ENCODE measurements at places on chromosomes 11 and 22.

GRCh38 chr22:44623771-44624510 is 78.1 kb upstream of the PRR5 start:
- no peaks in the 10 kb centered on the region for H3K36me3 ChIP-seq
- DNase-seq = peak; percentile 55
- peak overlapping the region; percentile 11 for H3K27ac ChIP-seq
- H3K4me3 ChIP-seq = no peak overlapping the region
- peaks cover 47% of the 10 kb centered on the region for H3K27me3 ChIP-seq
- peaks cover 34% of the 10 kb centered on the region for H3K4me1 ChIP-seq

- H3K4me3 ChIP-seq = no peak overlapping the region
- peak; percentile 1 for DNase-seq
- peaks cover 7% of the 10 kb centered on the region for H3K4me1 ChIP-seq
- H3K27ac ChIP-seq = no peak overlapping the region
Measured at GRCh38 chr11:73252577-73253191, 19.5 kb upstream of the P2RY6 start.

DNA sequence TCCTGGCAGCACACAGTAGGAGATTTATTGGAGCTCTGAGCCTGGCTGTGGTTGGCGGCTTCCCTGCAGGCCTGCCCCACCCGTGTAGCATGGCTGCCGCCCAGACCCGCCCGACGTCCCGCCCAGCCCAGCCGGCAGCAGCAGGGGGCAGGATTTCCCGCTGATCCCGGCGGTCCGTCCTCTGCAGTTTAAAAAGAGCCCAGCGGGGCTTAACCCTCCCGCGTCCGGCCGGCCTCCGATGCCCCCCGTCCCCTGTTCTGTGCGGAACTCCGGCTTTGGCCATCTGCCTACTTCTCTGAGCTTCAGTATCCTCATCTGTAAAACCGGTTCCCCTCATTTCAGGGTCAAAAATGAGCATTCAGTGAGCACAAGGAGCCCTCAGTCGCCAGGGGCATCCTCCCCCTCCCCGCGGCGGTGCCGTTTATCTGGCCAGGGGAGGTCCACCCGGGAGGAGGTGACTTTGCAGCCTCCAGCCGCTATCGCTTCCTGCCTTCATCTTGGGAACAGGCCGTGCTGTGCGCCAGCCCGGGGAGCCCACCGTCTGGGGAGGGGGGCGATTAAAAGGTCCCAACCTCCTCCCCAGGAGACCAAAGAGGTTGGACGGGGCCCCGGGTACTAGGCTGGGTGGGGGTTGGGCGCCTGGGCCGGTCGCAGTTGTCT is at the start of gene GAS2L1:
Gene GAS2L1, plus strand, starts transcription at position 476 of the 660 bp plus-strand sequence. CDS start 1,456 bp downstream, outside the sequence.
- no peak within 1 kb of the TSS for H3K27ac ChIP-seq
- H3K36me3 ChIP-seq = no peaks in the 10 kb centered on the region
- DNase-seq = peak; percentile 84
- peaks cover 16% of the 10 kb centered on the region for H3K4me1 ChIP-seq

DNA sequence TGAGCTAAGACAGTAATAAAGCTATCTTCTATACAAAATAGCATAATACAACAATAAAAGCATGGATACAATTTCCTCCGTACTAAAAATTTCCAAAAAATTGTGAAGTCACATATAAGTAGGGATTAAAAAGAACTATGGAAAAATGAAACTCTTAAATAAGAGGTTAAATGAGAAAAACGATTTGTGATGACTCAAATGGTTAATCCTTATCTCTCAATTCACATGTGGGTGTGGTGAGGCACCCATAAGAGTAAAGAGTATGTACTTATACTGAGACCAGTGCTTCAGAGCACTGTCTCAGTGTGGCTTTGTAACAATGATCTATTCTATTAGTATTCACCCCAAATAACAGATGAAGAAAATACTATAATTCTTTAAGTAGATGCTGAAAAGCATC is 25.0 kb upstream of the CCDC34 start:
- H3K4me1 ChIP-seq = peaks cover 59% of the 10 kb centered on the region
- H3K27me3 ChIP-seq = no peaks in the 10 kb centered on the region
- no peak for DNase-seq
- H3K27ac ChIP-seq = no peak overlapping the region
- H3K4me3 ChIP-seq = no peak overlapping the region
- H3K36me3 ChIP-seq = peaks cover 58% of the 10 kb centered on the region

GRCh38 chr11:114166897-114167323 is 107.4 kb downstream of the ZBTB16 start:
- no peaks in the 10 kb centered on the region for H3K36me3 ChIP-seq
- peaks cover 5% of the 10 kb centered on the region for H3K27me3 ChIP-seq
- H3K27ac ChIP-seq = peak overlapping the region; percentile 47
- peak overlapping the region; percentile 35 for H3K4me3 ChIP-seq
- no peak for DNase-seq

GRCh38 chr22:40396882-40397281 is 26.5 kb downstream of the SGSM3 start:
- H3K27me3 ChIP-seq = no peaks in the 10 kb centered on the region
- peak overlapping the region; percentile 11 for H3K4me3 ChIP-seq
- H3K36me3 ChIP-seq = peaks cover 17% of the 10 kb centered on the region
- H3K27ac ChIP-seq = peak overlapping the region; percentile 68
- H3K4me1 ChIP-seq = peaks cover 31% of the 10 kb centered on the region
- DNase-seq = peak; percentile 22

All from nephron progenitor cell (in vitro differentiated cells).